GM23338 (cell line): ENCODE measurements at places on chromosomes 7 and 10.

DNA sequence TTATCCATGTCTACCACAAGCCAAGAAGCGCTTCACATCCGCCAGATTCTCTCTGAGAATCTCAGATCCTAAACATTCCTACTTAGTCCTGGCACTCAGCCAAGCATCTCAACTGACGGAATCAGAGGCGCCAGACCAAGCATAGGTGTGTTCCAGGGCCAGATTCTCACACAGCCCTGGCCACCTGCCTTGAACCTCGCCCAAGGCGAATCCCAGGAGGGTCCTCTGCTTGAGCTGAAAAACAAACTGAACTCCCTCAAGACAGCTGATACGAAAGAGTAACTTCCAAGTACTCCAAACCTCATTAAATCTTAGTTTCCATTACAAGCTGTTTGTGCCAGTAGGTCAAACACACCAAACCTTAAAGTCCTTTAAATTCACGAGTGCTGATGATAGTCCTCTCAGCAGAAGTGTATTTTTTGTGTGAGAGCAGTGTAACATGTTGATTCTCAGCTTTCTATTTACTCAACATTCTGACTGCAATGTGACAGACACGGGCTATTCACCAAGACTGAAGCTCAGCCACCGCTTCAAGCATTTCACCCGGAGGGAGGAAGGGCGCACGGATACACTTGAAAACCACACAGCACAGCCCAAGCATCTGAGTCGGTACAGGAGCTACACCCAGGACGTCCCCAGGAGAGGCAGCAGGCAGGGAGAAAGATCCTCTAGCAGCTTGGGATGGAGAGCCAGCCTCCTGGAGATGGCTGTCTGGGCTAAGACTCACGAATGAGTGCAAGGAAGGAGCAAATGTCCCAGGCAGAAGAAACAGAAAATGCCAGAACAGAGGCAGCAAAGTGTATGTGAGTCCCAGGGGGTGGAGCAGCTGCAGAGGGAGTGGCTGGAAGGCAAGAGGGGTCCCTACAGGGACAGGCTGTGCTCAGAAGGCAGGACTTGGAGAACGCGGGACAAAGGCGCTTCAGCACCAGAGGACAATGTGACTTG, 6.0 kb downstream of the PARD3 start:
- peak; percentile 76 for DNase-seq

- DNase-seq, result no peak
Observed at GRCh38 chr7:97513326-97513725, 218.6 kb upstream of the TAC1 start.

DNA sequence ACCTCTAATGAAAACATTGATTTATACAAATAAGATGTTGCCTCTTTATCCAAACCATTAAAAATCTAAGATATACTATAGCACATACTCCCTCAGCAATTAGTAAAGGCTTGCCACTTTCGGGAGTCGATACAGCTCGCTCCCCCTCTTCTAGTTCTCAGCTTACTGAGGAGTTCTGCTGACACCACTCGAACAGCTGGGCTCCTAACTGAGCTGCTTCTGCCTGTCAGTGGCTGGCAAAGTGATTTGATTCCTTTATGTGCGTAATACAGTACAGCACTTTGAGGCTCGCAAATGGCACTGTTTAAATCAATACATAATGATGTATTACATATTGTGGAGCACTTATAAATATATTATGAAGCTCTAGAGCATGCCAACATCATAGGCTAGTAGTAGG, 241.8 kb downstream of the CREB5 start:
- DNase-seq, result no peak

- no peak for DNase-seq
Observed at GRCh38 chr7:50376056-50376820, 71.7 kb downstream of the IKZF1 start.

GRCh38 chr7:1572111-1572822, 2.4 kb upstream of the PSMG3 start:
- no peak for DNase-seq
